RWPE2 (cell line): ENCODE measurements at places on chromosomes 5 and 9.

- no peak for DNase-seq
These were observed 44.0 kb downstream of the C9orf85 start for GRCh38 chr9:71955300-71955915.

DNA sequence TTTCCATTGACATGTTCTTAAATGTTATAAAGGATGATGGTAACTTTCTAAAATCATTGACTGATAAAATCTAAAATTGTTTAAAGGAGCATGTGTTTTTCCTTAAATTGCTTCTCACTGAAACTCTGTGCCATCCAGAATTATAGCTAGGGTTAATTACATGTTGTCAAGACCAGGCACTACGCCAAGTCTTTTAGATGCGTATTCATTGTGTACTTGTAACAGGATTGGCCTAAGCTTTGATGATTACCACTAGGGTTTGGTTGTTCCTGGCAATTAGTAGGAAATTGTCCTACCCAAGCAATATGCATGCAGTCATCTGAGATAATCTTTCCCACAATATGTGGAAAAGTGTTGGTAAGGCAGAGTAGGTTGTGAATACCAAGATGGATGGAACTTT, 43.8 kb downstream of the PRKACG start:
- no peak for DNase-seq

DNA sequence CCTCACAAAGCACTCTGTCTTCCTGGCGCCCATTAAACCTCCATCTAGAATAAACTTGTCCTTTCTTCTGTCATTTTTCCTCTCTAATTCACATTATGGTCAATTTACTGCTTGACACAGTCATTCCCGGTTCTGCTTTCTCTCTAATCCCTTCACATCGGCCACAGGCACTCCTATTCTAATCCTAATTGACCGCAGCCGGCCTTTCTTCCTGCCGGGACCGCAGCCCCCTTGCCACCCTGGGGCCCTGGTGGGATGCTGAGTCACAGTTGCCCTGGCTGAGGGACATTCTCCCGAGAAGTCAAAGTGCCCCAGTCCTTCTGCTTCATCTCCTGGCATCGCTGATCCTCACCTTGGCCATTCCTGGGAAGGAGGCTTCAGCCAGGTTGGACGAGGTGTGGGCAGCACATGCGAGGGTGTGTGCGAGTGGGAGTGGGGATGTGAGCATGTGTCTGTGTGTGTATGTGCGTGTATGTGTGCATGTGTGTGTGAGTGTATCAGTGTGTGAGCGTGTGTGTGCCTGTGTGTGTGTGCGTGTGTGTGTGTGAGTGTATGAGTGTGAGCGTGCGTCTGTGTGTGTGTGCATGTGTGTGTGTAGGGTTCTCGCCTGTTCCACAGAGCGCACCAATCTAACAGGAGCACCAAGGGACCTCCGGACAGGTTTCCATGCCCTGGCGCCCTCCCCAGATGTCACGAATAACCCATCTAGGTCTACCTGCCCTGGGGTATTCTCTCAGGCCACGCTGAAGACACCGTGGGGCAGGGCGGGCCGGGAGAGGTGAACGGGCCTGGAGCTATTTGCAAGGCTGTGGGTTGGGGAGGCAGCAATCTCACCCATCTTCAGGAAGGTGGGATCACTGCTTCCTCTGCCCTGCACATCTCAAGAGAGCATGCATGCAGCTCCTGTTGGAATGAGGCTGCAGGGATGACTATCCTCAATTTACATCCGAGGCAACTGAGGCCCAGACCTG, 191.2 kb downstream of the PAX5 start:
- no peak for DNase-seq

GRCh38 chr9:133472753-133473378, 6.0 kb downstream of the SLC2A6 start:
- no peak for DNase-seq

GRCh38 chr5:95729115-95730010, 1.8 kb upstream of the RHOBTB3 start:
- DNase-seq: no peak

DNA sequence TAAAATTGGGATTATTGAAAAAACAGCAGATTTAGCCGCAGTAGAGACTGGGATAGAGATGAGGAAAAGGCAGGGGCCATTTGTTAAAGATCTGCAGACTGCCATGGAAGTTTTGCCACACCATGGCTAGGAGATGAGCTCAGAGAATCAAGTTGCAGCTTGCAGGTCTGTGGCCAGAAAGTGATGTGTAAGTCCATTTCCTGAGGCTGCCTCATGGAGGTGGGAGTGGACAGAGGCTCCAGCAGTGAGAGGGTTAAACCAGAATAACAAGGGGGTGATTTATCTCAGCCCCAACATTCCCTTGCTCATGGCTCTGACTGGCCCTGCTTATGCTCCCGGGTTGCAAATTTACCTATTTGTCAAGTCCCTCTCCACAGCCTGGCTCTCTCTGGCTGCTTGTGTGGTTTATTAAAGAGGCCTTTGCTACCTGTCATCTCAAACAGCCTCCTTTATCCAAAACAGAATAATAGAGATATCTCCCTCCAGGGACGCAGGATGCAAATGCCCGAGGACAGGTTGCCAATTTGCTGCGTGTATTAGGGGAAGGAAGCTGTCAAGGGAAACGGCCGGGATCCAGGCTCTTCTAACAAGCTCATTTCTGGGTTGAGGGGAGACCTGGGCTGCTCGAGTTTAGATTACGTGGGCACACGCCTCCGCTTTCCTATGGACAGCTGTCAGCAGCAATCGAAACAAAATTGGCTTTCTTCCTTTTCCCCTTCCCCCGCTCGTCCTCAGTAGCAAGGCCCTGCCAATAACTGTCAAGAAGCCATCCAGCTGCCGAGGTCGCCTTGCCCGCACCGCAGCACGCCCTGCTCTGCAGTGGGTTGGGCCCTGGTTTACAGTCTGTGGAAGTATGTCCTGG, 72.8 kb upstream of the PITX1 start:
- DNase-seq: no peak

- DNase-seq: no peak
These were observed 248.1 kb upstream of the NREP start for GRCh38 chr5:112004867-112005622.

DNA sequence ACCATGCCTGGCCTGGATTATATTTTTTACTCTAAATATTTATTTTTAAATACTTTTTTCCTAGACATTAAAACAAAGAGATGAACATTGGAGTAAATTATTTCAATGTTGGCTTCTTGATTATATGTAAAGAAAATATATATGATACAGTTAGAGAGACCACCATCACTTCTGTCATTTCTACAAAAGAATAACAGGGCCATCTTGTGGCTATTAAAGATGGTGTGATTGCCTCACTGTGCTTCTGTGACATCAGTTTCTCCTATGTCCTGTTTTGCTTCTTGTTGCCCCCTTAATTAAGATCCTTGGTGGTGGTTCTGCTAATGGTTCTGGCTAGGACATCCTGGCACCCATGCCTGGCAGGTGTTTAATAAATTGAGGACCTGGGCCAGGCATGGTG, 32.9 kb downstream of the NDFIP1 start:
- DNase-seq: no peak

DNA sequence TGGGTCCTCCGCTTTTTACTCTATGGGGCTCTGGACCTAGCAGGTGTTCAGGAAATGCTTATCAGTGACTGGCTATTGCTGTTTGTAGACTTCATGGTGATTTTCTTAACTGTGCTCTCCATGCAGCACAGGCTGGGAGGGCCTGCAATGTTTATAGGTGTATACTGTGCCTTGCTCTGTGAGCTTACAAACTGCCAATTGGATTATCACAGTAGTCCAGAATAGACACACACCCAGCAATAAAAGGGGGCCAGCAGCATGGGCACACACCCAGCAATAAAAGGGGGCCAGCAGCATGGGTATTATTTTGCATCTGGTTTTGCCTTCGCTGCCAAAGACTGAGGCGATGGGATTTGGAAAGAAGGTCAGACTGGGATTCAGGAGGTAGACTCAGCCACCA, 100.0 kb downstream of the CRB2 start:
- no peak for DNase-seq

DNA sequence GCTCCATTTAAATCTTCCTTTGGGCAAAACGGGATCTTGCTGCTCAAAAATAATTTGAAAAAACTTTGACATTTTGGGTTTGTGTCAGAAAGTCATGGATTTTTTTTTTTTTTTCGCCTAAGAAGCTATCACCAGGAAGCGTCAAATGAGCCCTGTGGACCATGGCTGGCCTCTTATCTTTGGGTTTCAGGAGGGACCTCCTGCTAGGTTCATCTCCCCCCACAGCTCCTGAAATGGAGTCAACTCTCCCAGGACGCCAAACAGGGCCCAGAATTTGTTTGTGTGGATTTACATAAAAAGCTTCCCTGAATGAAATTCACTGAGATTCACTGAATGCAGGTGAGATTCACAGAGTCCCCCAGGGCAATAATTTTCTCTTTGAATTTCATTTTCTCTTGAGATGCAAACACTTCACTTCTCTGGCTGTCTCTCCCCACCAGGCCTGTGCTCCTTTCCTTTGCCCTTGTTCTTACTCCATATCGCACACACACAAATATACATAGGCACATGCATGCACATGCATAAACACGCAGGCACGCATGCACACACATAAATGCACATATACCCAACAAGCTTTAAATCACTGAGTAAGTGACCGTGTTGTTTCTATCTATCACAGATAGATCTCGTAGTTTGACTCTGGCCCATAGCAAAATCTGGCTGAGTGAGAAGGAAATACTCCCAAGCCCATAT, 55.3 kb upstream of the GALNT10 start:
- DNase-seq: no peak

- no peak for DNase-seq
These were observed 70.4 kb downstream of the MVB12B start for GRCh38 chr9:126397056-126397455.

- DNase-seq: no peak
These were observed 172.3 kb downstream of the PAPPA start for GRCh38 chr9:116325924-116326323.

DNA sequence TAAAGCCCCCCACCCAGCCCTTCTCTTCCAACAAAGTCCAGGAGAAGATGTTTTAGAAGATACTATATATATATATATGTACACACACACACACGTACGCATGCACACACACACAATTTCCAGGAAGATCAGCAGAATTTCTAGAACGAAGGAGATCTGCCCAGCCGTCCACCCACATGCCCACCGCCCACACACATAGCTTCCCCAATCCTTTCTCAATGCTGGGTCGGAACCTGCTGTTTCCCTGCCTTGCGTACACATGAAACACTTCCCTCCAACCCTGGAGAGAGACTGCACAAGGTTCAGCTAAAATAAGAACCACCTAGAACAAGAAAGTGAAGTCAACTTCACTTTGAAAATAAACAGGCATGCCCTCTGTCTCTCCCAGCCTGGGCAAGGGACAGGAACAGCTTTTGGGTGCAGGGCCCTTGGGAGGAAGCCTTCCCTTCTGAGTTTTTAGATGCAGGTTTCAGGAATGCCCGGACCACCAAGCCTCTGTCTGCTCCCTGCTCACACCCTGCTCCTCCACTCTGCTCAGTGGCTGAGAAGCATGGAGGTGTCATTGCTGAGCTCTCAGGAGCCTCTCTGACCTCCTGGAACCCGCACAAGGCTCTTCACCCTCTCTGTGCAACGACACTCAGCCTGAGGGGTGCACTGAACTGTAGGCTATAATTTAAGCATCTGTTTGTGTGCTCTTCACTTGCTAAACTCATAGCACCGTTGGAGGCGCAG, 149.4 kb downstream of the C5orf15 start:
- DNase-seq: peak; percentile 31

- no peak for DNase-seq
These were observed 28.1 kb downstream of the ANKHD1 start for GRCh38 chr5:140429724-140430123.

DNA sequence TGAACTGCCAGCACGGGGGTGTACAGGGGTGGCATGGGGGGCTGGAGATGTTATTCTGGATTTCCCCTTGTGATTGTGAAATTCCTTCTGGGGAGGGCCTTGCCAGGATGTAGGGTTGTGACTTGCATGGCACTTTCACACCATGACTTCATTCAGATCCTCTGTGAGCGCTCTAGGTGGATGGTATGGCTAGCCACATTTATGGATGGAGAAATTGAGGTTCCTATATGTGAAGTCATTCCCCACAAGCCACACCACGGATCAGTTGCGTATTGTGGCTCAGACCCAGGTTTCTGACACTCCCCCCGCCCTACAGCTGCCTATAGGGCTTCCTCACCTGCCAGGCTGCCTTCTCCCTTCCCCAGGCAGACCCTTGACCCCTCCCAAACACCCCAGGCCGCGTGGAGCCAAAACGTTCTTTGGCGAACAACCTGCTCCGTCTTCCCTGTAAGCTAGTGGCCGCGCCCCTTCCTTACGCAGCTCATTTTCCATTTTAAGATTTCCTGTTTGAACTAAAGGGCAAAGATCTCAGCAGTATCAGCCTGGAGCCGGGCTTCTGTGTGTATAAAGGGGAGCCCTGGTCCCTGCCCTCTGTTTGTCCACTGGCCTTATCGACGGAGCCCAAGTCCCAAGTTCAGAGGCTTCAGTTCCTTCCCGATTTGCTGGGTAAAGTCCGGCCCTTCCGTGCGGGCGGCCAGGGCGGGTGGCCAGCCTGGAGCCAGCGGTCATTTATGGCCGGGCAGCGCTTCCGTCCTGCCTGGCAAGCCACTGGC, 97.8 kb upstream of the KLF4 start:
- DNase-seq: no peak

DNA sequence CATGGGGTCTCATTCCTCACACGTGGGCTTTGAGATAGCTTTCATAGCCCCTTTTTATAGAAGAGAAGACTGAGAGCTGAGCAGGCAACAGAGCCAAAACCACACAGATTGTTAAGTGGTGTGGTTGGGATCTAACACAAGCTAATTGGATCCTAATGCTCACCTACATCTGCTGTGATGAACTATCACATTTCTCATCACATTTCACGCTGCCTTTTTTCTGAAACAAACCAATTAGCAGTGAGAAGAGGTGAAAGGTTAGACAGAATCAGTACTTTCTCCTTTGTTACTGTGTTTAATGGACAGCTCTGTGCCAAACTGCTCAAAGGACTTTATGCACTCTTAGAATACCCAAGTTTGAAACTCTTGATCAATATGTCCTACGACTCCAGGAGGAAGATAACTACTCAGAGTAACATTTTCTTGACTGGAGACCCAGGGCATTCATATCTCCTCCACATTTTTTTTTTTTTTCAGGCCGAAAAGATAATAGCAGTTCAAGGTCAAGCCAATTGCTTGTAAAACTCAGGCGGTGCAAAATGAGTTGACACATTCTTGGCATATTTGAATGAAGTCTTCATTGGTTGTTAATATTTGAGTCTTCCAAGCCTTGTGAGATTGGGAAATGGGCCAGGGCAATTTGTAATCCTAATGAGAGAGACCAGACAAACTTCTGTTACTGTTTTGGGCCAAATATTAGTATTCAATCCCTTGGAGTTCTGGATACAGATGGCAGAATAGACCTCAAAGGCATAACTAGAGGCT, 138.4 kb downstream of the KCTD16 start:
- DNase-seq: no peak
